Stimulated activated naive CD8-positive, alpha-beta T cell treated with anti-CD3 and anti-CD28 coated beads, Interleukin-15, amount 100 ng/mL, for 72 hours (primary cell): ENCODE measurements at places on chromosomes 5 and 9.

DNA sequence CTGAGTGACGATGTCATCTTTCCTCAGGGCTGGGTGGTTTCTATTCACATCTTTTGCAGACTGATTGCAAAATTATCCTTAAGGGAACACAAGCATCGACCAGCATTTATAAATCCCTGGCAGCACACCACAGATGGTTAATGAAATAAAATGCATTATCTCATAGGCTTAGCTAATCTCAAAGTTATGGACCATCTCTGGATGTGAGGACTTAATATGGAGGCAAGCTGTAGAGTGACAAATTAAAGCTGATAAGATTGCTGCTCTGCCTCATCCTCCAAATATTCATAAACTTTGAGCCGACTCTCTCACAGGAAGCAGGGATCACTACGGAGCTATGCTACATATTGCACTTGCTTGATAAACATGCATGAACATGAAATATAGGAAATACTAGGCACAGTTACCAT, 663.2 kb upstream of the RGMB start:
- DNase-seq: no peak

GRCh38 chr5:141040093-141040770, 10.9 kb upstream of the PCDHB1 start:
- DNase-seq: no peak

DNA sequence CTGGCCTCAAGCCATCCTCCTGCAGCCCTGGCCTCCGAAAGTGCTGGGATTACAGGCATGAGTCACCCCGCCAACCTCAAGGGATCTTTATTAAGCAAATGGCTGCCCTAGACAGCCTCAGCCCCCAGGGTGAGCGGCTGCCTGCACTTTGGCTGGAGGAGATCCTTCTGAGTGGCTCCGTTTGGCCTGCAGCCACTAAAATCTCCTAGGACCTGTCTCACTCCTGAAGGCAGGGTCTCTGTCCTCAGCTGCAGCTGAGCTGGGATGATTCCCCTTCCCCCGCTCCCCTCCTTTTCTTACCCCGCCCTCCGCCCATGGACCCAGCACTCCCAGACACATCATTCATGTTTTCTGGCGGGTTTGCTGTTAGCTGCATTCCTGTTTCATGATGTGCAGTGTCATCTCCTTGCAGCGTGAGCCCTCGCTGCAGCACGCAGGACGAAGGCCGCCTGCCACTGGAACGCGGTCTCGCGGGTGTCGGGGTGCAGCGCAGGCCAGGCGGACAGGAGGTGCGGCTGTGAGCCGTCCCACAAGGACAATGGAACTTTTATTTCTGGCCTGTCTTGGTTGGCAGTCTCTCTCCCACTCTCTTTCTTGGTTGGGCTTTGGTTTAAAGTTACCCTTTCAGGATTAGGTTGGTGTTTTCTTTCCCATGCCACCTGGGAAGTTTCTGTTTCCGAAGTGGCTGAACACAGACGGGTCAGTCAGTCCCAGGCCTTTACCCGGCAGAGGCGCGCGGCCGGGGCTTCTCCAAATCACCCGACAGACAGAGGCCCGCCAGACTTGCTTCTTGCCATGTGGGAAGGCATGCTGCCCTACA, 137.1 kb downstream of the FOXD1 start:
- DNase-seq: no peak

GRCh38 chr5:172504701-172505402, 50.5 kb upstream of the SH3PXD2B start:
- DNase-seq: peak; percentile 3

- no peak for DNase-seq
These were observed 17.8 kb downstream of the BICD2 start for GRCh38 chr9:92746567-92747458.

DNA sequence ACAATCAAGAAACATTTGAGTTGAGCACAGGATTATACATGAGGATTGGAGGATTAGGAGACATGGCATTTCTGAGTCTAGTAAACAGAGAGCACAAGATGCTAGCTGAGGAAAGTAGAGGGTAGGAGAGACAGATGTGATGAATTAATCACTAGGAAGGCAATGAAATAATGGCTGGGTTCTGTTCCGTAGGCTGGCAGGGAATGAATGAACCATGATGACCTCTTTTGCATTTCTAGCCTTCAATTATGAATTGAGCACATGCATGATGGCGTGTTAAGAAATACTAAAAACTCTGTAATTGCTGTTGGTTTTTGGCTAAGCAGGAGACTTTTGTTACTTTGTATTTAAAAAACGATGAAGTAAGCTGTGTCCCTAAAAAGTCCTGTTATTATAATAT, 420.0 kb upstream of the TLE4 start:
- no peak for DNase-seq

DNA sequence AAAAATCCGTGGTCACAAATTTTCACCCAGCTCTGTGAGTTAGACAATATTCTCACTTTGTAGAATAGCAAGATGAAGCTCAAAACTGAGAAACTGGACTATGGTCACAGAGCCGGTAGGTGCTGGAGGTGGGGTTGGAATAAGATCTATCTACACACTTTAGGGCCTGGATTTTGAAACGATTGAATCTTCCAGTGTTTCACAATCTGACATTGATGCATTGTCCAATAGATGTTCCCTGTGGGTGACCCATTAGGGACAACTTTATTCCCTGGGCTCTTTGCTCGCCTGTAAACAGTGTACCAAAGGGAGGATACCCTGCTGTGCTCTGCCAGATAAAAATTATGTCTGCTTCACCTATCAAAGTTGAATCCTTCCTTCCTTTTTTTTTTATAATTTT, 145.4 kb upstream of the MPDZ start:
- DNase-seq: no peak

- no peak for DNase-seq
These were observed 60.9 kb upstream of the PIP5K1B start for GRCh38 chr9:68643901-68644809.

DNA sequence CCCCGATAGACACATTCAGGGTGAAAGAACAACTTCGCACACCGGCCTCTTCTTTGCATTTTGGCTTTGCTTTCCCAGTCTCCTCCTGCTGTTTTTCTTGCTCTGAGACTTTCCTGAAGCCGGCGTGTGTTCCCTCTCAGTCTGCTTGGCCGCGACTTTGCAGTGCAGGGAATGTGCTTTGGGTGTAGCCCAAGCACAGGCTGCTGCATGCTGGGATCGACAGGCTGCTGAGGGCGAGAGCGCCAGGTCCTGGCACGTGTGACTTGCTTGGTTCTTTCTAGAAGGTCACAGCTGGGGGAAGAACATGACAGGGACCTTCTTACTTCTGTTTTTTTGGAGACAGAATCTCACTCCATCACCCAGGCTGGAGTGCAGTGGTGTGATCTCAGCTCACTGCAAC, 40.6 kb downstream of the TENT4A start:
- DNase-seq: no peak

GRCh38 chr5:173498286-173498685, 118.2 kb downstream of the BOD1 start:
- no peak for DNase-seq
